ENCODE measurements at places on chromosomes 2 and 18. TPM values are rescaled to one million over a fixed set of nuclear protein-coding genes. Genes with fewer than 3 reads are reported as not detected.
A peak's percentile ranks its signal among the peaks of the same experiment; 100 is the strongest.

DNA sequence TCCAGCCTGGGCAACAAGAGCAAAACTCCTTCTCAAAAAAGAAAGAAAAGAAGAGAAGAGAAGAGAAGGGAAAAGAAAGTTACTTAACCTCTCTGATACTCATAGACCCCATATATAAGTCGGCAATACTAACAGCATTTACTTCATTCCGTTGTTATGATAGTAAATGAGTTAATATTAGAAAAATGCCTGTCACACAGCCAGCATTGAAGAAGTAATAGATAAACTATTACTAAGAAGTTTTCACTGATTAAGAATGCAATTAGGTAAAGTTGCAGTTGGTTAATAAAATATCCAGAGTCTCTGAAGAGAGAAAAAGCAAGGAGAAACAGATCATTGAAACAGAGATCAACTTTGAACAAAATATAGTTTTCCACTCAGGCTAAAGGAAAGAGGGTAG lies 161.3 kb upstream of the UBE2E3 start:
- no peak for DNase-seq

DNA sequence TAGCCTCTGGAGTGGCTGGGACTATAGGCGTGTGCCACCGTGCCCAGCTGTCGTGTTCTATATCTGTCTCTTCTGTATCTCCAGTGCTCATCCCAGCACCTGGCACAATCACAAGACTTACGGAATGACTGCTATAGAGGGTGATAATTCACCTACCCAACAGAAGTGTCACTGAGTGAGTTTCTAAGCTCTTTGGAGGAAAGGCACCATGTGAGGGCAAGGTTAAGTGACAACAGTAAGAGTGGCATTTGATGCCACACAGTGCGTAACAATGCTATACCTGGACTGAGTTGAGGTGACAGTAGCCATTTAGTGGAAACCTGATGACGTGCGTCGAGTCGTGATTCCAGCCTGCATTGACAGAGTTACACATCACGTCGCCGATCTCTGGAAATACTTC lies 89.0 kb downstream of the KCTD1 start:
- no peak for DNase-seq

DNA sequence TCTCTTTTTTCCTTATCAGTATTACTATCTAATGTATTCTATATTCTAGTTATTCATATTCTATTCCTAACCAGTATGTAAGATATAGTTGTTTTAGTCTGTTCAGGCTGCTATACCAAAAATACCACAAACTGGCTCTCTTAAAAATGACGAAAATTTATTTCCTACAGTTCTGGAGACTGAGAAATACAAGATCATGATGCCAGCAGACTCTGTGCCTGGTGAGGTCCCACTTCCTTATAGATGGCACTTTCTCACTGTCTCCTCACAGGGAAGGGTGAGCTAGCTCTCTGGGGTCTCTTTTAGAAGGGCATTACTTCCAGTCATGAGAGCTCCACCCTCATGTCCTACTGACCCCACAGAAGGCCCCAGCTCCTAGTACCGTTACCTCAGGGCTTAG lies 4.8 kb upstream of the ARHGAP15 start:
- no peak for DNase-seq

DNA sequence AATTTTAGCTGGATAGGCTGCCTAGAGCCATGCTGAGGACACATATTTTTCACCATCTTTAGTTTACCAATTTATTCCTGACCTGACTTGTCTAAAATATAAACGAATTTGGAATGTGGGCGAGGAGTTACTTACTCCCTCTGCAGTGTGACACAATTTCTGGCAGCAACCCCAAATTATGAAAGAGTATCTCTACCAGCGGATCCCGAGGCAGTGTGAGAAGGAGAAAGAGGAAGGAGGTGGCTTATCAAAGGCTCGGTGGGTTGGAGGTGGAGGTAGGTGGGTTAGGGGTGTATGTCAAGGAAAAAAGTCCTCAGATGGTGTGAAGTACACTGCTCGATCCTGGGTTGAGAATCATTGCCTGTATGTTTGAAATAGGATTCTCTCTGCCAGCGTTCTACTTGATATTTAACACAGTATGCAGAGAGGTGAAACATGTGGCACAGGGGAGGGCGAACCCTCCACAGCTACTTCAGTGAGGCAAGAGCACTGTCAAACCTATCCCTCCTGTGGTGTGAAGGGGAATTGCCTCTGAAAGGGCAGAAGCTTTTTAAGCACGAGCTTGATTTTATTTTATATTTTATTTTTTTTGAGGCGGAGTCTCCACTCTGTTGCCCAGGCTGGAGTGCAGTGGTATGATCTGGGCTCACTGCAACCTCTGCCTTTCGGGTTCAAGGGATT lies 76.0 kb downstream of the RFTN2 start:
- no peak for DNase-seq

DNA sequence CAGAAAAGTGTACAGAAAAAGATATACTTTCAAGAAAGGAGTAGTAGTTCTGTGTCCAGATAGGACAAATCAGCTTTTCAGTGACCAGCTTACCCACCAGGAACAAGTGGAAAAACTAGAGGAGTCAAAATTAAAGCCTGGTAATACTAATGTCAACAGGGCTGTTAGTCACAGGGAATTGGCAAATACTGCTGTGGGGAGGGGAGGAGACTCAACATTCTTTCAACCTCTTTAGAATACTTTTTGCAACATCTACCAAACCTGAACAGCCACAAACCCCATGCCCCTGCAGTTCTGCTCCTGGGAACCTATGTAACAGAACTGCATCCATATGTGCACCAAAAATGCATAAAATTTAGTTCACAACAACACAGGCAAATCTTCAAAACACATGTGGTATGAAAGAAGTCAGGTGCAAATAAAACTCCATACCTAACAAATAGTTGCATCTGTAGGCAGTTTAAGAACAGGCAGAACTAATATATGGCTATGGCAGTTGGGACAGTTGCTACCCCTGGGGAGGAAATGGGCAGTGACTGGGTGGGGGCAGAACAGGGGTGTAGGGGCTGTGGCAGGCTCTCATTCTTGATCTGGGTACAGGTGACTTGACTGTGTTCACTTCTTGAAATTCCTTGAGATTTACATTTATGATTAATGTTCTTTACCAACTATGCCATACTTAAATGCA lies 9.7 kb downstream of the CMPK2 start:
- no peak for DNase-seq

- no peak for DNase-seq
These were observed 212.1 kb downstream of the ARL6IP6 start for GRCh38 chr2:152930501-152930900.

DNA sequence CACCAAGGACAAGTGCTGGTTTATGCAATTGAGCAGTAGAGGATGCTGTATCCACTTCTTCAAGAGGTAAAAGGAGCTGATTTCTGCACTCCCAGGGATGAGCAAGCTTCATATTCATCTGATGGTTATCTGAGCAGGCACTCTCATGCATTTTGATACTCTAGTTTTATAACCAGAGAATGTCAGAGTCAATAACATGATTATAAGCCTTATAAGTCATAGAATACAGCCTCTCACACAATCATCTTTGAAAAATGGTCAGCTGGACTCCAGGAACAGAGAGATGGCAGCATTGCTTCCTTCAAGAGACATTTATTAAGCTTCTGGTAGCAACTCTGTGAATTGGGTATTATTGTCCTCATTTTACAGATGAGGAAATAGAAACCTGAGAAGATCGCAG lies 167.1 kb downstream of the SLC8A1 start:
- DNase-seq, result no peak

GRCh38 chr2:179022685-179023084 lies 27.3 kb downstream of the CCDC141 start:
- no peak for DNase-seq

GRCh38 chr2:18896125-18896764 lies 306.9 kb upstream of the NT5C1B start:
- no peak for DNase-seq

- no peak for DNase-seq
These were observed 1.9 kb downstream of the CLK1 start for GRCh38 chr2:200862532-200863000.

- DNase-seq, result no peak
These were observed 69.6 kb downstream of the SNTG2 start for GRCh38 chr2:1020206-1020605.

DNA sequence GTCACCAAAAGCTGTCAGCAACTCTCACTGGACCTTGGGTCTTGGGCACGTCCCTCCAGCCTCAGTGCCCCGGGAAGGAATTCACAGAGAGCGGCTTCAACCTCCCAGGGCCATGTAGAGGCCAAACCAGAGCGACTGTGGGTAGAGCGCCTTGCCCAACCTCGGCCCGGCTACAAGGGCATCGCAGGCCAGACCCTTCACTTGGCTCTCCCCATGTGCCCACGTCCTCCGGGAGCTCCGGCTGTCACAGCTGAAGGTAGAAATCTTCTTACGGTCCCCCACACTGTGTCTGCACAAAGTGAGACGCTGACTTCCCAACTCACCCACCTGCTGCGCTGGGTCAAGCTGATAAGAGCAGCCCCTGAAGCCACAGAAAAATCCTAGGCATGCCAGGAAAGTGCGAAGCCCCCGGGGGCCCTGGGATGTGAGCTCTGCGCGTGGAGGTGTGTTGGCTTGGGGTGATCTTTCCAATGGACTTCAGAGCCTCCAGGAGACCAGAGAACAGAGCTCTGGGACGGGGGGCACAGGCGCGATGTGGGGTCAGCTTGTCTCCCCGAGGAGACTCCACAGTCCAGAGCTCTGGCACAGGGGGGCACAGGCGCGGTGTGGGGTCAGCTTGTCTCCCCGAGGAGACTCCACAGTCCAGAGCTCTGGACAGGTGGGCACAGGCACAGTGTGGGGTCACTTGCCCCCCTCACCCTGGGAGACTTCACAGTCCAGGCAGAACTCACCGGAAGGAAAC lies 105.5 kb downstream of the RTP5 start:
- no peak for DNase-seq

GRCh38 chr2:66512626-66513025 lies 77.7 kb downstream of the MEIS1 start:
- DNase-seq, result no peak

DNA sequence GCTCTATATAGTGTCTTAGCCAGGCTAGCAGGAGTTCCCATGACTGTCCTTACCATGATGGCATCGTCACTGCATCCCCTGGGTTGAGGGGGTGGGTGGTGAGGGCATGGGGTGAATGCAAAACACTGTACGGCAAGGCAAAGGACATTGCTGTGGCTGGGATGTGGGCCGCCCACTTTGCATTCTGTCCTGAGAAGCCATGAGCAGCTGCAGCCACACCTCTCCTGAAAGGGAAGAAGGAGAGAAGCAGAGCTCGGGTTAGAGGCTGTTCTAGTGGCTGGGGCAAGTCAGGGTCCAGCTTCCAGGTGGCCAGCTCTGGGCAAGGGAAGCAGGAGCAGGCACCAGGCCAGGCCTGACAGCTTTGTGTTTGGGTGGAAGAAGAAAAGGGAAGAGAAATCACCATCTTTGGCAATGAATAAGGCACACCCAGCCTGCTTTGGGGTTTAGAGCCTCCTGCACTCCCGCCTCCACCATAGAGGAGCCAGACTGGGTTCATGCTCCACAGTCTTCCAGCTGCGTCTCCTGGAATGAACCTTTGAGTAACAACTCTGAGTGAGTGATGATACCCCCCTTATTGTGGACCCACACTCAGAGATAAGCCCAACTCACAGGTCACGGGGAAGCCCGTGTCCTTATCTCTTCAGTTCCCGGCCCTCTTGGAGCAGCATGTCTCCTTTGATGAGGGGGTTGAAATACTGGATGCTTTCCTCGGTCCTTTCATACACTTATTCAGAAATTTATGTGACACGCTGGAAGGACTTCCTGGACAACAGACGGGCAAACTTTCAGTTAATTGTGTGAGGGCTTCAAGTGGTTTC lies 63.4 kb downstream of the INPP4A start:
- peak; percentile 68 for DNase-seq

DNA sequence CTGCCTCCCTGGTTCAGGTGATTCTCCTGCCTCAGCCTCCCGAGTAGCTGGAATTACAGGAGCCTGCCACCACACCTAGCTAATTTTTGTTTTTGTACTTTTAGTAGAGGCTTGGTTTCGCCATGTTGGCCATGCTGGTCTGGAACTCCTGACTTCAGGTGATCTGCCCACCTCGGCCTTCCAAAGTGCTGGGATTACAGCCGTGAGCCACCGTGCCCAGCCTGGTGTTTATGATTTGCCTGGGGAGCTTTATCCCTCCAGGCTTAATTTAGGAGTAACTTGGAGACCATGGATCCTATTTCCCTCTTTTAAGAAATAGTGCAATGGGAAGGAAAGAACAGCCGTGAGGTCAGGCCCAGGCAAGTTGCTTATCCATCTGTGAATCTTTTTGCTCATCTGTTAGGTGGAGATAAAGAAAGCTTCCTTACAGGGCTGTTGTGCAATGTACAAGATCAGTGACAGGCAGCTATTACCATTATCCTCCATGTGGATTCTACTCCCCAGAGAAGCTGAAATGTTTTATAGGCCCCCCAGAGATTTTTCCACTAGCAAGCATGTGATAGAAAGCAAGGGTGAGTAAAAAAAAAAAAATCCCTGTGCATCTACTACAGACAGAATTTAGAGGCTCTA lies 104.9 kb upstream of the MGAT5 start:
- DNase-seq, result no peak

- no peak for DNase-seq
These were observed 70.5 kb downstream of the ZFP36L2 start for GRCh38 chr2:43155851-43156411.

DNA sequence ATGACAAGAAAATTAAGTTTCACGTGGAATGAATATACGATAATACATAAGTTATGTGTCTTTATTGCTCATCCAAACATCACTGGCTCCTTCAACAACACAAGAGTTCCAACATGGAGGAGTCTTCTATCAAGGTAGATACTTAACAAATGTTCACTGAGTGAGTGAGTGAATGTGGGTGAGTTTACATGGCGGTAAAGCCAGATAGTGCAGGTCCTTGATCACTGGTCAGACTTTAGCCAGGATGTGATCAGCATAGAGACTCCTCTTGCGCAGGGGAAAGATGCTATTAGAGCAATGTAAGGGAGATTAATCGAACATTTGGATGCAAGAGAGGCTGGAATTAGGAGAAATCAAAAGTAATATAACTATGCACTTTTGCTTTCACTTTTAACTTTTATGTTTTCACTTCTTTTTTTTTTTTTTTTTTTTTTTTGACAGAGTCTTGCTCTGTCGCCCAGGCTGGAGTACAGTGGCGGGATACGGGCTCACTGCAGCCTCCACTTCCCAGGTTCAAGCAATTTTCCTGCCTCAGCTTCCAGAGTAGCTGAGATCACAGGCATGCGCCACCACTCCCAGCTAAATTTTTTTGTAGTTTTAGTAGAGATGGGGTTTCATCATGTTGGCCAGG lies 249.0 kb upstream of the ID2 start:
- DNase-seq, result no peak

GRCh38 chr2:144377914-144378313 lies 142.0 kb downstream of the ZEB2 start:
- DNase-seq, result no peak

CNDP1 gene
- 0.22 TPM for total RNA-seq

CAPN14 gene
- 0.10 TPM for total RNA-seq

OSBPL6 gene
- 6.5 TPM for total RNA-seq

METAP1D gene
- 4.6 TPM for total RNA-seq

PSMD1 gene
- 142 TPM for total RNA-seq

GAREM2 gene
- 6.5 TPM for total RNA-seq

CEBPZOS gene
- not detected for total RNA-seq

GALNT14 gene
- total RNA-seq, result 17.8 TPM

PKDCC gene
- total RNA-seq, result 164 TPM

MC5R gene
- not detected for total RNA-seq
